ENCODE measurements at places on chromosomes 16 and 17.
A peak's percentile ranks its signal among the peaks of the same experiment; 100 is the strongest.

DNA sequence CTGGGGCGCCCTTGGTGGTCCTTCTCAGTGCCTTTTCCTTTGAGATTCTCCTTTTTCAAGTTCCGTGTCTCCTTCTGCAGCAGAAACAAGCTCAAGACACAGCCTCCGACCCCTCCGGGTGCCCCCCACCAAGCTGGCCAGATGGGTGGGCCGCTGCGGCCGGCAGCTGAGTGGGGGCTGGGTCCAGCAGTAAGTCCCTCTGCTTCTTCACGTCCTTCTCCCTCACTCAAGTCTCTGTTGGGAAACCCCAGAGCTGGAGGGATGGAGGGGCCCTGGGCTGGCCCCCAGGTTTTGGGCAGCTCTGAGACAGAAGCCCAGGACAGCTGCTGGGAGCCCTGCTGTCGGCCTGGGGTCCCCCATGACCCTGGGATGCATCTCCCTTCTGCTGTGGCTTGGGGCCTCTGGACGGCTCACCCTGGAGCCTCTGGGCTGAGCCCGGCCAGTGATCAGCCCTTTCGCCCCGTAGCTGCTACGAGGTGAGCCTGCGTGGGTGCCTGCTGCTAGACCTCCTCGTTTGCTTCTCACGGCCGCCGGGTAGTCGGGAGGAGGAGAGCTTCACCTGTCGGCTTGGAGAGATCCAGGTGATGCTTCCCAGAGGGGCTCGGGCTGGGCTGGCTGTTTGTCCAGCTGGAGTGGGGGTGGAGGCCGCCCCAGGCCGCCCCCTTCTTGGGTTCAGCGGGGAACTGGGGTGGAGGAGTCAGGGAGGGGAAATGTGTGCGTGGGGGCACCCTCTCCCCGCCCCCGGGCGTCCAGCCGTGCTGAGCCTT lies 10.7 kb downstream of the ENGASE start:
- DNase-seq = no peak

- DNase-seq = no peak
These were observed 70.7 kb upstream of the HNF1B start for GRCh38 chr17:37815536-37815935.

GRCh38 chr16:27676839-27677238 lies 126.9 kb downstream of the KATNIP start:
- no peak for DNase-seq

DNA sequence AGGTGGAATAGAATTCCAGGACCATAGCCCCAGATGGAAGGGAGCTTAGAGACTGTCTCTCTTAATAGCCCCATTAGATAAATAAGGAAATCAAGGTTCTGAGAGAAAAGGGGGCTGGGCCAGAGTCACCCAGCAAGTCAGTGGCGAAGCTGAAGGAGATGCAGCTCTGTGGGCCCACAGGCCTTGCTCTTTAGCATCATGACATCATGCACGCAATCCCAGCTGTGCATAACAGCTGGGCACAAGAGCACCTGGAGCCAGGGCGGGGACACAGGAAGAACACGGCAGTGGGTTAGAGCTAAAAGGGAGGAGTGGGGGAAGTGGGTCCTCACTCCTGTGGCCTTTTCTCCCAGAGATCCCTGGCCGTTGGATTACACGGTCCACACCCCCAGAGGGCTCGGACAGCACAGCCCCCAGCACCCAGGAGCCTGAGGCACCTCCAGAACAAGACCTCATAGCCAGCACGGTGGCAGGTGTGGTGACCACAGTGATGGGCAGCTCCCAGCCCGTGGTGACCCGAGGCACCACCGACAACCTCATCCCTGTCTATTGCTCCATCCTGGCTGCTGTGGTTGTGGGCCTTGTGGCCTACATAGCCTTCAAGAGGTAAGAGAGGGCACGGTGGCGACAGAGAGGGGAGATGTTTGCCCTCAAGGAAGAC lies 15.1 kb downstream of the NGFR start:
- DNase-seq = no peak

DNA sequence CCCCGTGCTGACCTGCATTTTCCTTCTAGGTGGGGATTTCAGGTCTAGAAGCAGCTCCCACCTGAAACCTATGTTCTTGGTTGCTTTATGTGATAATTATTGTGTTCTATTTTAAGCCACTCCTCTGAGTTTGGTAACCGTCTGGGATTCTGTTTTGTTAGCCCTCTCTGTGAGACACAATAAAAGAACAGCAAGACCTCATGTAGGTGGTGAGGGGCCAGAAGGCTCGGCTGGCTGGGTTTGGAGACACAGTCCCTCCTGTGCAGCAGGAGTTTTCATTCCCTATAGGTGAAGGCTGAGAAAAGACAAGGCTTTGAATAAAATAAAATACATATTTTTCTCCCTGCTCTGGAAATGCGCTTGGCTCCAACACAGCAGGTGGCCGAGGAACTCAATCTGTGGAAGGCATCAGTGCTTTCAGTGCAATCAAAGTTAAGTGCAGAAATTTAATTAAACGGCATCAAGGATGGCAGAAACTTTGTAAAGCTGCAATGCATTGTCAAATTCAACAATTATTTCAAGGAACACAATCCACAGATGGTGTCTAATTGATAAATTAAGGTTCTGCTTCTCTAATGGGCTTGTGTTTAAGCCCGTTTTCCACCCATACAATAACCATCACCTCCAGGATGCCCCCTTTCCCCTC lies 107.8 kb downstream of the MSI2 start:
- DNase-seq = peak; percentile 65
